ENCODE measurements at places on chromosomes 2 and 18.

- no peak for DNase-seq
Measured at GRCh38 chr2:153311432-153311831, 167.1 kb downstream of the RPRM start.

GRCh38 chr2:37268111-37268510, 36.7 kb downstream of the NDUFAF7 start:
- DNase-seq = no peak

DNA sequence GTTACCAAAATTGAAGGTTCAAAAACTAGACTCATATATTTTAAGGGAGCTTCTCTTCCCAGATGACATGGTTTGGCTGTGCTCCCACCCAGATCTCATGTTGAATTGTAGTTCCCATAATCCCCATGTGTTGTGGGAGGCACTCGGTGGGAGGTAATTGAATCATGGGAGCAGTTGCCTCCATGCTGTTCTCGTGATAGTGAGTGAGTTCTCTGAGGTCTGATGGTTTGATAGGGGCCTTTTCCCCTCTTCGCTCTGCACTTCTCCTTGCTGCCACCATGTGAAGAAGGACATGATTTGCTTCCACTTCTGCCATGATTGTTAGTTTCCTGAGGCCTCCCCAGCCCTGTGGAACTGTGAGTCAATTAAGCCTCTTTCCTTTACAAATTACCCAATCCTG, 140.1 kb downstream of the MAIP1 start:
- DNase-seq = no peak

DNA sequence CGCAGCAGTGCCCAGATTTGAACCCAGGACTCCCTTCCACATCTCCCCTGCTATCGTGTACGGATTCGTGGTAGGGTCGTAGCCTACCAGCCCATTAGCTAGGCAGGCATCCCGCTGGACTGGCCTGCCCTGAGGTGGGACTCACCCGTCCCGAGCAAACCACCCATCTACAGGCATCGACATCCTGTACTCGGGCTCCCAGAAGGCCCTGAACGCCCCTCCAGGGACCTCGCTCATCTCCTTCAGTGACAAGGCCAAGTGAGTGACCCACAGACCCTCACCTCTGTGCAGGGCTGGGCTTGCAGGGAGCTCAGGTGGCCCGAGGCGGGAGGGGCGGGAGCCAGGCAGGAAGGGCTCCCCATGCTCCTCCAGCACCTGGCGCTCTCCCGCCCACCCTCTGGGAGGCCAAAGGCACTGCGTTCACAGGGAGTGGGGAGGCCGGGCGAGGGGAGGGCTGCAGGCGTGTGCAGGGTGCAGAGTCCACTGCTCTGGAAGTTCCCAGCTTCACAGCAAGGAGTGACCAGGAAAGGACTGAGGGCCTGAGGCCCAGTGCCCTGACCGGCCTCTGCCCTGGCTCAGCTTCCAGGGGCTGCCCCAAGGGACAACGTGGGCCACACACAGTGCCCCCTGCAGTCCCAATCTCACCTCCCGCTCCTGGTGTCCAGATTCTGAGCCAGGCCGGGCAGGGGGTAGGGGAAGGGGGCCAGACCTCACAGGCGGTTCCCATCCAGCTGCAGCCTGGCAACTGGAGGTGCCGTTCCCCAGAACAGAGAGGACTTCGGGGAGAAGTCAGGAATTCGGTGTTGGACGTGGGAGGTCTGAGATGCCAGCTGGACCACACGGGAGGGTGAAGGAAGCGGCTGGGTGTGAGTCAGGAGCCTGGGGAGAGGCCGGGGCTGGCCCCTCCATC, 5.4 kb downstream of the AGXT start:
- no peak for DNase-seq

- no peak for DNase-seq
Measured at GRCh38 chr18:21703241-21703820, 1.2 kb downstream of the ABHD3 start.

- DNase-seq = no peak
Measured at GRCh38 chr2:143482771-143483170, 353.6 kb downstream of the ARHGAP15 start.

Measured in brain pericyte (primary cell).